ENCODE measurements at places on chromosomes 16 and 17. TPM values are rescaled to one million over a fixed set of nuclear protein-coding genes. Genes with fewer than 3 reads are reported as not detected.
A peak's percentile ranks its signal among the peaks of the same experiment; 100 is the strongest.

DNA sequence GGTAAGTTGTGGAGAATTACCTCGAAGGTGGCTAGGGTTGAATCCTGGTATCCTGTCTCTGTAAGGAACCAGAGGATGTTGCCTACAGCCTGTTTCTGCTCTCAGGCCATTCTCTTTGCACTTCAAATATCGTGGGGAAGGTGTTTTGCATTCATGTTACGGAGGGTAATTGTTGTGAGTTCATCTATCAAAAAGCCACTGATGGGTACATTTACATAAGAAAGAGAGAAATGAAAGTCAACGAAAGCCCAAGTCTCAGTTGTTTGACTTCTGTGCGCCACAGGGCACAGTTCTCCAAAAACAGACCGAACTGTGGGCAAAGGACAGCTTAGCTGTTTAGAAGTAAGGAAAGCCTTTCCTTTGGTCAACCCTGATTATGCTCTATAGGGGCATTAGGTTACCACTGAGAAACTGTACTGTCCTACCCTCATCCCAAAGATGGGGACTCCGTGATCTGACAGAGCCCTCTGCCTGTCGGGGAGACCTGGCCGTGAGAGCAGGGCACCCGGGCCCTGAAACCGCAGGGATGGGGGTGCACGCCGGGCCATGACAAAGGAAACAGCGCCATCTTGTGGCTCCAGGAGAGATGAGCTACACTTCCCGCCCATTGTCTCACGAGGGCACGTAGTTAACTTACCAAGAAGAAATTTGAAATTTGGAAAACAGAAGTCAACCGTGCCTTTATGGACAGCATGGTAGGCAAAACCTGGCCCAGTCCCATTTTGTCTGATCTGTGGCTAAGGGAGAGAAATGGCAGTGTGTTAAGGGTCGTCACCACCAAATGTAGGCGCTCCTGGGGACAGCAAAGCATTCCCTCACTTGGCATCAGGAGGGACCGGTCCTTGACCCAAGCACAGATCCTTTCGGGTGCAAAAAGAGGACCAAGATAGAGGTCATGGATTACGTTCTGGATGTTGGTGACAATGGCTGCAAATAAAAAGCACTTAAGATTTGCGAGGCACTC is 74.5 kb upstream of the DYNLRB2 start:
- no peaks in the 10 kb centered on the region for H3K36me3 ChIP-seq
- H3K4me1 ChIP-seq: peaks cover 6% of the 10 kb centered on the region
- H3K27ac ChIP-seq: no peak overlapping the region
- DNase-seq: peak; percentile 77
- no peaks in the 10 kb centered on the region for H3K27me3 ChIP-seq

GRCh38 chr17:28018439-28019070 is 23.9 kb upstream of the NLK start:
- H3K4me1 ChIP-seq: no peaks in the 10 kb centered on the region
- no peak overlapping the region for H3K4me3 ChIP-seq
- no peak for DNase-seq
- no peaks in the 10 kb centered on the region for H3K36me3 ChIP-seq
- no peak overlapping the region for H3K27ac ChIP-seq

- peak overlapping the region; percentile 76 for H3K4me3 ChIP-seq
- no peak for DNase-seq
- H3K27me3 ChIP-seq: no peaks in the 10 kb centered on the region
- peak overlapping the region; percentile 21 for H3K27ac ChIP-seq
- peaks cover 5% of the 10 kb centered on the region for H3K4me1 ChIP-seq
Measured at GRCh38 chr17:42577140-42577531, 393 bp downstream of the PSMC3IP start.

DNA sequence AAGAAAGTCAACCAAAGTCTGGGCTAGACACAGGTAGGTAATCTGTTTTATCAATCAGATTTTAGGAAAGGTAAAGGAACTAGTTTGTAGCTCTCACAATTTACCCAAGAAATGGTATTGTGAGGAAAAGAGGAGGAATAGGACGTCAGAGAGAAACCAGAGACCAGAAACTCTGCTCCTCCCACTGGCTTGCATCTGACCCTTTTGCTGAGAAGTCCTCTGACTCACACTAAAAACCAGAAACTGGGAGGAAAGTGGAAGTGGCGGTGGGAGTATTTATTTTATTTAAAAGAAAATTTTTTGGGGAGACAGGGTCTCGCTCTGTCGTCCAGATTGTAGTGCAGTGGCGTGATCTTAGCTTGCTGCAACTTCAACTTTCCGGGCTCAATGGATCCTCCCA is 38.0 kb upstream of the MNT start:
- no peak overlapping the region for H3K27ac ChIP-seq
- DNase-seq: no peak
- no peaks in the 10 kb centered on the region for H3K27me3 ChIP-seq
- H3K4me3 ChIP-seq: no peak overlapping the region
- no peaks in the 10 kb centered on the region for H3K4me1 ChIP-seq

- DNase-seq: no peak
- H3K27me3 ChIP-seq: no peaks in the 10 kb centered on the region
- H3K4me3 ChIP-seq: no peak overlapping the region
- H3K4me1 ChIP-seq: peaks cover 6% of the 10 kb centered on the region
Measured at GRCh38 chr16:28898266-28898665, 20.0 kb downstream of the ATP2A1 start.

- H3K4me3 ChIP-seq: no peak overlapping the region
- DNase-seq: no peak
- no peaks in the 10 kb centered on the region for H3K4me1 ChIP-seq
- H3K36me3 ChIP-seq: no peaks in the 10 kb centered on the region
Measured at GRCh38 chr16:51535591-51535990, 384.5 kb upstream of the SALL1 start.

DNA sequence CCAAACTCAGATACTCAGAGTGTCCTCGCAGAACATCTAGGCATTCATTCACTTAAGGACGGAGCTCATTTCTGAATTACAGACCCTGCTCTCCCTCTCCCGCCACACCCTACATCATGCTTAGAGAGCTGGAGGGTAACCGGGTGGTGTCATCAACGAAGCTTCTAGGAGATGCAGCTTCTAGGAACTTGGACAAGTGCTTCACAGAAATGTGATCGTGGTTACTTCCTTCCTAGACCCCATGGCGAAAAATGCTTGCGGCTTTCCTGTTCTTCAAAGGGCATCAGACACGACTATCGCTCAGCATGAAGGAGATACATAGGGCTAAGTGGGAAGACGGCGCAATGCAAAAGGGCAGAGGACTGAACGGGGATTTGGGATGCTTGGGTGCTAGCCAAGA is 126.8 kb downstream of the ZFHX3 start:
- no peak overlapping the region for H3K27ac ChIP-seq
- DNase-seq: peak; percentile 3
- H3K4me1 ChIP-seq: peaks cover 12% of the 10 kb centered on the region
- peaks cover 7% of the 10 kb centered on the region for H3K27me3 ChIP-seq

DNA sequence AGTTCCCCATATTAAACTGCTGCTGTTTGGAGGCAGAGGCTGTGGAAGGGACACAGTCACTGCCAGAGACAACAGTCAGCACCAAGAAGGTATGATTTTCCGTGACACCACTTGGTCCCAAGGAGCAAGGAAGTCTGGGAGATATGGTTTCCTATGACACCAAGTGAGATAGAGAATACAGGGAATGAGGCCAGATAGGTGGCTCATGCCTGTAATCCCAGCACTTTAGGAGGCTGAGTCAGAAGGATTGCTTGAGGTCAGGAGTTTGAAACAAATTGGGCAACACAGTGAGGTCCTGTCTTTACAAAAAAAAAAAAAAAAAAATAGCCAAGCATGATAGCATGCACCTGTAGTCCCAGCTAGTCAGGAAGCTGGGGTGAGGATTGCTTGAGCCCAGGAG is 90.8 kb downstream of the ABCC12 start:
- no peaks in the 10 kb centered on the region for H3K4me1 ChIP-seq
- no peak for DNase-seq
- H3K27ac ChIP-seq: no peak overlapping the region

GRCh38 chr17:41004397-41004796 is 4.5 kb downstream of the KRTAP3-1 start:
- no peaks in the 10 kb centered on the region for H3K36me3 ChIP-seq
- H3K27me3 ChIP-seq: peaks cover 20% of the 10 kb centered on the region
- no peaks in the 10 kb centered on the region for H3K4me1 ChIP-seq
- DNase-seq: no peak
- H3K27ac ChIP-seq: no peak overlapping the region

DNA sequence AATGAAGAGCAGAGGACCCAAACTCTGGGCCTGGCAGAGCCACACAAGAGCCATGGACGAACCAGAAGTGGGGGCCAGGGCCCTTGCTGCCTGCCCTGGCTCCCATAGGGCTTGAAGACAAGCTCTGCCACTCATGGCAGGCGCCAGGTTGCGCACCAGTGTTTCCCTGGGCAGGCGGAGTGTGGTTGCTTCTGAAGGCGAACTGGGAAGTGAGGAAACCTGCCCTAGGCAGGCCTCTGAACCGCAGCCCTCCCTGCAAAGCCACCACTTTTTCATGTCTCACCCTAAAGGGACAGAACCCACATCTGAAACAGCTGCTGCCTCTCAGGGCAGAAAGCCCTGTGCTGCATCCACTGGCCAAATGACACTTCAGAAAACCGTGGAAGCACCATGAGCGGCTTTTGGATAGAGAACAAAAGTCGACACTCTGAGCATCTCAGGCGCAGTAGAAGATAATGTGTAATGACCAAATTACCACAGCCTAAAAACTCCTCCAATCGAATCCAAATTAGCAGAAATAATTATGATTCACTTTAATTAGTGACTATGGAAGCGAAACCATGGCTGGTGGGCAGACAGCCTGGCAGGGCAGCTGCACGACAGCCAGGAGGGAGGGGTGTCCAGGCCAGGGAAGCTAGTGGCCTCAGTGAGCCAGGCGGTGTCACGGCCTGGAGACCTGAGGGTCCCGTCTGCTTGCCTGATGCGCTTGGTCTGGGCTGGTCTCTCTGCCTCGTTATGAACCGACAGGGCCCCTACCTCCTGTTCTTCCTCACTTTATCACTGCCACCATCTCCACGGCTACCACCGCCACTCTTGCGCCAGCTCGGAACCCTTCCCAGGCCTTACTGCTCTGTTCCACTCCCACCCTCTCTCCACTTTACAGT is 59.1 kb downstream of the PRMT7 start:
- peak; percentile 11 for DNase-seq
- no peak overlapping the region for H3K27ac ChIP-seq
- peaks cover 60% of the 10 kb centered on the region for H3K4me1 ChIP-seq
- peak overlapping the region; percentile 32 for H3K4me3 ChIP-seq

DNA sequence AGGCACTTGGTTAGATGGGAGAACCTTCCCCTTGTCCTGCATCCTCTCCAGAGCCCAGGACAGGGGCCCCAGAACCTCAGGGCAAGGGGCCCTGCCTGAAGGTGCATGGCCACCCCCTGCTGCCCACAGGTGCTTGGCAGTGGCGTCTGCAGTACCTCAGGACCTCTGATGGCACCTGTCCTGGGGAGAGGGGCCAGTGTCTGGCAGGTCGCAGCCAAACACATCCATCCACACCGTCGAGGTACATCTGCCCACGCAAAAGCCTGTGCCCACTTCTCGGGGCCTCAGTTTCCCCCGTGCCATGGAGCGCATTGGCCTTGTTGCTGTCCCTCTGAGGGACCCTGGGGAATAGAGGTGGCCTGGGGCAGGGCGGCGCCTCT is 9.3 kb downstream of the MAP2K3 start:
- no peak overlapping the region for H3K4me3 ChIP-seq
- H3K27me3 ChIP-seq: no peaks in the 10 kb centered on the region
- no peak overlapping the region for H3K27ac ChIP-seq
- DNase-seq: no peak
- H3K4me1 ChIP-seq: peaks cover 58% of the 10 kb centered on the region

- no peaks in the 10 kb centered on the region for H3K27me3 ChIP-seq
- no peak overlapping the region for H3K4me3 ChIP-seq
- DNase-seq: no peak
- no peaks in the 10 kb centered on the region for H3K4me1 ChIP-seq
Measured at GRCh38 chr16:72884037-72884436, 163.9 kb downstream of the ZFHX3 start.

DNA sequence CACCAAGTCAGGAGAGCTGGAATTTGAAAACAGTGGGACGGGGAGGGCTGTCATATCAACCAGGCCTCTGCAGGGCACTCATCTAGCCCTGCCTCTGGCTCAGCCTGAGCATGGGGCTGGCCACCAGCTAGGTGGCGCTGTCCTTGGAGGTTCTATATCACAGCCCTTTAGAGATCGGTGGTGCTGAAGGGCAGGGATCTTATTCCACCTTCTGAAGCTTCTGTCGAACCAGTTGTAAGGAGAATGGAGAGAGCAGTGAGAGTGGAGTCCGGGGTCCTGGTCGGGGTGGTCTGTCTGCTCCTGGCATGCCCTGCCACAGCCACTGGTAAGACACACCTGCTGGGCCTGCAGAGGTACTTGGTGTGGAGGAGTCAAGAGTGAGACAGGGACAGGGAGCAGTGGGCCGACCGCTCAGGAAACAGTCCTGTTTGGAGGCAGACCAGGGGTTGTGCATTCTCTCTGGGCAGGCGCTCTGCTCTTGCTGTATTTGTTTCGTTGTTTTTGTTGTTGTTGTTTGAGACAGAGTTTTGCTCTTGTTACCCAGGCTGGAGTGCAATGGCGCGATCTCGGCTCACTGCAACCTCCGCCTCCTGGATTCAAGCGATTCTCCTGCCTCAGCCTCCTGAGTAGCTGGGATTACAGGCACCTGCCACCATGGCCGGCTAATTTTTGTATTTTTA is at the start of gene CES3:
Gene CES3 (plus strand): TSS at position 202 of the 680 bp plus-strand sequence. CDS start 42 bp downstream, at position 244.
- H3K27me3 ChIP-seq: no peaks in the 10 kb centered on the region
- DNase-seq: peak; percentile 37
- peaks cover 3% of the 10 kb centered on the region for H3K4me1 ChIP-seq
- H3K36me3 ChIP-seq: no peaks in the 10 kb centered on the region
- no peak within 1 kb of the TSS for H3K27ac ChIP-seq

DNA sequence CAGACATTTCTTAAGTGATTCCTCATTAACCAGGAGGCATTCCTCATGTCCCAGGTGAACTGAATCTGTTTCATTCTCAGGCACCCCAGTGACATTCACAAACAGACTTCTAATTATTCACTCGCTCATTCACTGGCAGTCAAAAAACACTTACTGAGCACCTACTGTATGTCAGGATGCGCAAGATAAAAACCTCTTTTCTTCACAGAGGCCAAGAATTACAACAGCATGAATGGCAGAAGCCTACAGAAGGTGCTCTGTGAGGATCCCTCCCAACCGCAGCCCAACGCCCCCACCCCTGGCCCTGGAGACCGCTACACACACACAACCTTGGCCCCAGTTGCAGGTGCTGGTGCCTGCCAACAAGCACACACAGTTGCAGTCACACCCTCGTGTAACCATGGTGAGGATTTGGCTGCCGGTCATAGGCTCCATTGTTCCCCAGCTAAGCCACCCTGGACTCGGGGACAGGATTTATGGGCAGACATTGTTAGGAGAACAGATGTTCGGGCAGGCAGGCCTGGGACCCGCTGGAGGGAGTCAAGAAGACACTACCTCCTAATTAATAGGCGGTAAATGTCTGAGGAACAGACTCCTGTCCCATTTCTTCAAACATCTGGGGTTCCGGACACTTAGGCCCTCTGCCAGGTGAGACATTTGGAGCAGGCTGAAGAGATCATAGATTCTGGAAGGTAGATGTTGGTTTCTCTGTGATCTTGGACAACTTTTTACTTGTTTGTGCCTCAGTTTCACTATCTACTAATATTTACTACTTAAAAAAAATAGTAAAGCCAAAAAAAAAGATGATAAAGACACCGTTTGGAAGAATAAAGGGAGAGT is 43.2 kb downstream of the CUEDC1 start:
- H3K27ac ChIP-seq: no peak overlapping the region
- H3K4me1 ChIP-seq: no peaks in the 10 kb centered on the region
- DNase-seq: no peak
- peaks cover 11% of the 10 kb centered on the region for H3K27me3 ChIP-seq
- H3K4me3 ChIP-seq: no peak overlapping the region

GRCh38 chr16:3292604-3293003 is 9.3 kb downstream of the ZNF263 start:
- no peak overlapping the region for H3K27ac ChIP-seq
- no peak for DNase-seq
- H3K27me3 ChIP-seq: no peaks in the 10 kb centered on the region
- peaks cover 48% of the 10 kb centered on the region for H3K36me3 ChIP-seq

Gene ARHGAP23
- total RNA-seq: 0.40 TPM

Gene GPR139
- total RNA-seq: not detected

Gene HOXB5
- not detected for total RNA-seq

Gene DHRS13
- total RNA-seq: 44.9 TPM

Data from T-cell (primary cell).